Fibroblast of lung (primary cell): ENCODE measurements at places on chromosomes 3 and 15. TPM values are rescaled to one million over a fixed set of nuclear protein-coding genes. Genes with fewer than 3 reads are reported as not detected.

The ERICH6 gene
- under 0.01 TPM in 1 of 2 replicates, not detected in the other for total RNA-seq

The PAK6 gene
- under 0.01 TPM in 1 of 2 replicates, not detected in the other for total RNA-seq

The CP gene
- under 0.01 TPM in 1 of 2 replicates, not detected in the other for total RNA-seq

The ZNF860 gene
- total RNA-seq: under 0.01 and 0.50 TPM in 2 replicates

The COPG1 gene
- 240 and 306 TPM in 2 replicates for total RNA-seq

The EBLN2 gene
- 3.0 and 3.1 TPM in 2 replicates for total RNA-seq

The ACSBG1 gene
- total RNA-seq: not detected in 2 replicates

The IQCH gene
- total RNA-seq: 2.6 and 5.0 TPM in 2 replicates

The ROPN1 gene
- not detected in 2 replicates for total RNA-seq

- DNase-seq: peak; percentile 92
These were observed 95.0 kb downstream of the VGLL4 start for GRCh38 chr3:11548721-11549131.

- no peak for DNase-seq
These were observed 30.2 kb downstream of the APBA2 start for GRCh38 chr15:28915935-28916334.

DNA sequence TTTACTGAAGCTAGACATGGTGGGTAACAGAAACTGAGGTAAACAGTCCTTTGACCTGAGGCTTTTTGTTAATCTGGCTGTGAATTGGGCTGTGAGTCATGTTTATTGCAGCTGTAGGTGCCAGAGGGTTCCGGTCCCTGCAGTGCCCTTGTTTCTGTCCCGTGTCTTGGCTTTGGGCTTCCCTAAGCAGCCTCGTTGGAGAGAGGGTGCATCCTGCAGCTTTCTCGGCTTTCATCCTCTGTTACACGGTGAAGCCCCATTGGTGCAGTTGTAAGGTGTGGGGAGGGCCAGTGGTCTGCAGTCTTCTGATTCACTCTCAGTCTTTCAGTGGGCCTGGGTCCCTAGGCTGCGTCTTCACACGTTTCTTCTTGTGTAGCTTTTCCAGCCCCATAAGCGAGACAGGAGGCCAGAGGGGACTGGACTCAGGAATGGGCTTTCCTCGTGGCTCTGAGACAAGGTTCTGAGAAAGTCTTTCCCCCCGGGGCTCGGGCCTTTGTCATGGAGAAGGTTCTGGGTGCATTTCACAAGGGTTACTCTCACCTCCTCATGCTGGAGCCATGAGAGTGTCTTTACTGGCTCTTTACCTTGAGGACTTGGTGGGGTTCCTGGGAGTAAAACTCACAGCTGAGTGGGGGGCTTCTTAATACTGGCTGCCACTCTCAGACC, 33.1 kb downstream of the ASB7 start:
- DNase-seq: no peak

DNA sequence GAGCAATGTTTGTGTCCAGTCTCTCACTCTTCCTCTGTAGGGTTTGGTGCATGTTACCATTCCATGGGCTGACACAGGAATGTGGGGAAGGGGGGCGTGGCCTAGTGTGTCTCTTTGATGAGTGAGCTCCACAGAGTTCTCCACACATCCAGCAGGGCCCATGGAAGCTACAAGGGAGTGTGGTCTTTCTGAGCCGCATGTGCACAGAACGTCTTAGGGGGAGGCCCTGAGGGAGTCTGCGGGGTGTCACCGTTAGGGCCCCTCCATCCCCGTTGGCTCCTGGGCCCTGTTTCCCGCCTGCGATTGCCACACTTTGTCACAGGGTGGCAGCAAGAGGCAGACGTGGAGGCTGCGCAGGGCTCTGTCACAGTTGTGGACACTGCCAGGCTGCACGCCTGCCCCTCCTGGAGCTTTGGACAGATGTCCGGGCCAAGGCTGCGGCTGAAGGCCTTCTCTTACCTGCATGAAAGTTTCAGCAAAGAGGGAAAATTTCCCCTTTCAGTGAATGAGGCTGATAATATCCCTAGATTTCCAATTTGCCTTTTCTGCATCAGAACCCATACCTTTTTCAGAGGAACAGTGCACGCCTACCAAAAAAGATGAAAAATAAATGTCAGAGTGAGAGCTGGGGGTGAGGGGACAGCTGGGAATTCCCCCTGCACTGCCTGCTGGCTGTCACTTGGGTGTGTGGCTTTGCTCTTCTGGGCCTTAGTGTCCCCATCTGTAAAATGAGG, 24.3 kb downstream of the CACNA2D3 start:
- no peak for DNase-seq

GRCh38 chr3:41350441-41350840, 151.1 kb downstream of the CTNNB1 start:
- no peak for DNase-seq

DNA sequence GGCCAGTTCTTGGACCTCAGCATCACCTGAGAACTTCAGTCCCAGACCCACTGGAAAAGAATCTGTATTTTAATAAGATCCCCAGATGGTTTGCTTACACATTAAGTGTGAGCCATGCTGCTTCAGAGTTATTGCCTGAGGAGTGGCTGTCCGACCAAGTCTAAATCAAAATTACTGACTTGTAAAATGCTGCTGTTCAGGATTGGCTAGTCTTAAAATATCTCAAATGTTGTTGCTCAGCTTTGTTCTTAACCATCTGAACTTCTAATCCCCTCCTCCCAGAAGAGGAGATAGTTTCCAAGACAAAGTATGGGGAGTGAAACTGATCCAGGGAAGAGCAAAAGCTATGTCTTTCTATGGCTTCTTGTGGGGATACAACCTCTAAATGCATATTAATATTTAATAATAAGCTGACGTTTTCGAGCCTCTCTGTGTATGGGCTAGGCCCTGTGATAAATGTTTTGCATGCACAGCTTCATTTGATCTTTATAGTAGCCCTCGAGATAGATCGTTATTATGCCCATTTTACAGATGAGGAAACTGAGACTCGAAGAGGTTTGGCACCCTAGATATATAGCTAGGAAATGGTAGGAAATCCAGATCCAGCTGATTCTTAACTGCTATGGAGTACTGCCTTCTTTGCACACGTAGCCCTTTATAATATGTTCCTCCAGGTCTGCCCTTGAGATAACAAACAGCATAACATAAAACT, 52.2 kb downstream of the DNASE1L3 start:
- DNase-seq: no peak

- DNase-seq: no peak
These were observed 11.4 kb upstream of the CCDC174 start for GRCh38 chr3:14640157-14640562.

DNA sequence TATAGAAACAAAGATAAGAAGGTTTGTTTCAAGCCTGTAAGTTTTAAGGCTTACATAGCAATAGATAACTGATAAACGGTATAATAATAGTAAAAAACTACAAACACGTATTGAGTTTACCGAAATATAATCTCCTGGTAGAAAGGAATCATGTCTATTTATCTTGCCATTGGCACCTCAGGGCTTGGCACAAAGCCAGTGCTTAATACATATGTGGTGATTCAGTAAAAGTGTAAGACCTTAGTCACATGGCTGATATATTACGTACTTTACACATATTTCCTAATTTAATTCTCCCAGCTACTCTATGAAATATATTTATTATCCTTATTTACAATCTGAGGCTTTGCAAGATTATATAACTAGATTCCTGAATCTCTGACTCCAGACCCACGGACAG, 32.0 kb upstream of the SLCO3A1 start:
- no peak for DNase-seq

DNA sequence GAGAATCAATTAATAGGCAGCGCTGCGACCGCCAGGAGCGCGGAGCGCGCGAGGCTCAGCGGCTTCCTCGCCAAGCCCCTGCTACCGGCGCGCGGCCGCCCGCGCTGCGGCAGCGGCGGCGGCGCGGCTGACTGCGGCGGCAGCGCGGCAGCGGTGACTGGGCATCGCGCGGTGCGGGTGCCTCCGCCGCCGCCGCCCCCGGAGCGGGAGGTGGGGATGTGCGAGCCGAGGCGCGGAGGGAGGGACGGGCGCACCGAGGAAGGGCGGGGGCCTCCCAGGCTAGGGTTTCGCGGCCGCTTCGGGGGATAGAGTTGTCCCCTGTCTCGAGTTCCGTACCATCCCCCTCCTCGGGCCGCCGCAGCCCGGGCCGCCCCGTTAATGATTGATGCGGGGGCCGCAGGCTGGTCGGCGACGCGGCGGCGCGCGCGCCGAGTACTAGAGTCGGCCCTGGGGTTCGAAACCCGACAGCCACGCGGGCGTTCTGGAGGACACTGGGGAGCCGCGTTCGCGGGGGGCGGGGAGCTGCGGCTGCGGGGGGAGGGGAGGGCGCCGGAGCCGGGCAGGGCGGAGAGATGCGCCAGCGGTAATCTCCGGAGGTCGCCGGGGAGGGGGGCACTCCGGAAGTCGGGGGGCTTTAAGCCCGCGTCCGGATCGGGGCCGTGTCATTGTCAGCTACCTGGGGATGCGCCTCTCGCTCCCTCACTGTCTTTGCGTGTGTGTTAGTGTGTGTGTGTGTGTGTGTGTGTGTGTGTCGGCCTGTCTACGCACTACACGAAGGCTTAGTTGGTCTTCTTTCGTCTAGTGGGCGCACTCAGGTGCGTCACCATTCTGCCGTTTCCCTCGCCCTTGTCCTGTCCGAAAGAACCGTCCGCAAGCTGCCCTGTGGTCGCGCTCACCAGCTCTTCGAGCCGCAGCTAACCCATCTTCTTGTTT, at the start of gene PAQR9:
TSS of gene PAQR9 (minus strand) at position 159 of the 933 bp plus-strand sequence. CDS start 338 bp downstream, outside the sequence.
- no peak for DNase-seq

GRCh38 chr3:83873550-83873949, 1085.2 kb upstream of the CADM2 start:
- peak; percentile 77 for DNase-seq

DNA sequence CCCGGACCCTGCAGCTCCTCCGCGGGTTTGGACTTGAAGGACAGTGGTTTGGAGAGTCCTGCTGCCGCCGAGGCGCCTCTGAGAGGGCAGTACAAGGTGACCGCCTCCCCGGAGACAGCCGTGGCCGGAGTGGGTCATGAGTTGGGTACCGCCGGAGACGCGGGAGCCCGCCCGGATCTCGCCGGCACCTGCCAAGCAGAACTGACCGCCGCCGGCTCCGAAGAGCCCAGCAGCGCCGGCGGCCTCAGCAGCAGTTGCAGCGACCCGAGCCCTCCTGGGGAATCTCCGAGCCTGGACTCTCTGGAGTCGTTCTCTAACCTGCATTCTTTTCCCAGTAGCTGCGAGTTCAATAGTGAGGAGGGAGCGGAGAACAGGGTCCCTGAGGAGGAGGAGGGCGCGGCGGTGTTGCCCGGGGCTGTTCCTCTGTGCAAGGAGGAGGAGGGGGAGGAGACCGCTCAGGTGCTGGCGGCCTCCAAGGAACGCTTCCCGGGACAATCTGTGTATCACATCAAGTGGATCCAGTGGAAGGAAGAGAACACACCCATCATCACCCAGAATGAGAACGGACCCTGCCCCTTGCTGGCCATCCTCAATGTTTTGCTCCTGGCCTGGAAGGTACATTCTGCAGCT, 634 bp downstream of the MINDY2 start:
- DNase-seq: no peak

DNA sequence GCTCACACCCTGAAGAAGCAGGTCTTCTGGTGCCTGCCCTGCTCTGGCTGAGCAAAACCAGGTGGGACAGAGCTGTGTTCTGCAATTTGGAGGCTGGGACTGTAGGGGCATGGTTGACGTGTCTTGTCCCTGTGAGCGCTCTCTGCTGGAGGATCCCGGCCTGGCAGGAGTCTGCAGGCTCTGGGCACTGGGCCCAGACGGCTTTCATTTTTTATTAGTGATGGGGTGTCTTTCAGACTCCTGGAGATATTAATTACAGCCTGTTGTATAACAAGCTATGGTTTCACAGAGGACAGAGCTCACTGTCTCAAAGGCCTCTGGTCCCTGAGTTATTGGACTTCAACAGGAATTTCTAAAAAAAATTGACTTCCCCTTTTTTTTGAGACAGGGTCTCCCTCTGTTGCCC, 29.5 kb upstream of the ZNF710 start:
- DNase-seq: peak; percentile 35
